ENCODE measurements at places on chromosomes 5 and 9.

- no peak for DNase-seq
These were observed 56.3 kb upstream of the EXOC3 start for GRCh38 chr5:386432-387341.

DNA sequence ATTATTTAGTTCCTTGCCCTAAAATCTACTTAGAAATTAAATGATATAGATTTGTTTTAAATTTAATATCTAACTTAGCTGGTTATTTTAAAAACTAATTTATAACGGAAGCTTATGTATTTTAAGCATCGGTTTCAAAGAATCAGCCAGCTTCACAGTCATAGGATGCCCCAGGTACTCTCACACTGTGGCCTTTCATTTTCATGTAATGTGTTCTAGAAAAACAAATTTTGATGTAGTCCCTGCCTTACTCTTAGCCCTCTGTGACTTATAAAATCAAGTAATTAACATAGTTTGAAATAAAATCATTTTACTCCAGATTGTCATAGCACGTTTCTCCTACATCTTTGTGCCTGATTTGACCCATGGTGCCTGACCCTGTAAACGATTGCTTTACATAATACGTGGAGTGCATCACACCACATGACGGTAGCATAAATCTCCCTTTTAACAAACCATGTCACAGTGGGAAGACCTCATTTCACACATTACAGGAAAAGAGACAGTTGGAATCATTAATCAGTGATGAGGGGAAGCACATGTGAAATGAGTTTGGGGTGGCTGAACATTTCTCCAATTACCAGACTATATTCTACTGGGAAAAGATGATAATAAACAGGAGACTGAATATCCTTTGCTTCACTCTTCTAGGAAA lies 731.5 kb upstream of the CDH9 start:
- DNase-seq, result no peak

DNA sequence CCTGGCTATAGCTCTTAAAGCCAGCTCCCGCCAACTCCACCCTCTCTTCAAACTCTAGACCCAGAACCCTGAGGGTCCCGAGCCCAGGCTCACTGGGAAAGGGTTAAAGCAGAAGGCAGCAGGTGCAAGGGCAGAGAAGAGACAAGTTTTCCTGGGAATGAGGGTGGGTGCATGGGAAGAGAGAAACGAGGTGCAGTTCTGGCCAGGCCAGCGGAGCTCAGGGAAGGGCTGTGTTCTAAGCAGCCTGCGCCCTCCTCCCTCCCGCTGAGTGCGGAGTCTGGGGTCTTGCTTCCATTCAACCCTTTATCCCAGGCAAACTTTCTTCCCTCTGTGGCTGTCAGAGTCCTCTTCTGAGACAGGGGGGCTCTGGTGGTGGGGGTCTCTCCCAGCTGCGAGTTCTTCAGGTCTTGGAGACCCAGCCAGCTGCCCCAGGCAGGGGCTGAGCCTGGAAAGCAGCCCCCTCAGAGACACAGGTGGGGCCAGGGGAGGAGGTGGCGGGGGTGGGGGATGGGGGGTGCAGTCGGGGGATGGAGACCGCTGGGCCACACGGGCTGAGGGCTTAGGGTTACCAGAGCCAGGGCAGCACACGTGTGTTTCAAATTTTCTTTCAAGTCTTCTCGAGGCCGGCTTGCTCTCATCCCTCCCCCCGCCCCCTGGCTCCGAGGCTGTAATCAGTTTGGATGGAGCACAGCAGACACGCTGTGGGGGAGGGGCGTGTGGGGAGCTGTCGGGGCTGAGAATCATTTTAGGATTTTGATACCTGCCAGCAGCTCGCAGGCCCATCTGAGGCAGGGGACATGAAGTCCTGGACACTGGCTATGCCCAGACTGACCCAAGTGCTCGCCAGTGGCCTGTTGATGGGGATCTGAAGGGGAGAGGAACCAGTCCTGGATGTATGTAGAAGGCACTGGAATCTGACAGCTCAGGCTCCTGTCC lies 169.6 kb upstream of the SMIM23 start:
- DNase-seq, result no peak

- DNase-seq, result no peak
These were observed 176.6 kb upstream of the SH3GL2 start for GRCh38 chr9:17402309-17402708.

DNA sequence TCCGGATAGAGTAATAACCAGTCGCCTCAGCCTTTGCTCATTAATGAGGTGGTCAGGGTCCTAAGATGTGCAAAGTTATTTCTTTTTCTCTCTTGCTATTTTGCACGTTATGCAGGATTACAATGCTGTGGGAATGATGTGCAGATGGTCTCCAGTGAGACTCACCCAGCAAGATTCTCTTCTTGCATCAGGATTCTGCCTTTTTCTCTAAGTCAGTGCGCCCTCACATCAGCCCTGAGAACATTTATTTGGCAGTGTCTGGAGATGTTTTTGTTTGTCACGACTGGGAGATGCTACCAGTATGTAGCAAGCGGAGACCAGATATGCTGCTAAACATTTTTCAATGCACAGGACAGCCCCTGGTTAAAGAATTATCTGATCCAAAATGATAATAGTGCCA lies 280.3 kb upstream of the WWC1 start:
- no peak for DNase-seq

DNA sequence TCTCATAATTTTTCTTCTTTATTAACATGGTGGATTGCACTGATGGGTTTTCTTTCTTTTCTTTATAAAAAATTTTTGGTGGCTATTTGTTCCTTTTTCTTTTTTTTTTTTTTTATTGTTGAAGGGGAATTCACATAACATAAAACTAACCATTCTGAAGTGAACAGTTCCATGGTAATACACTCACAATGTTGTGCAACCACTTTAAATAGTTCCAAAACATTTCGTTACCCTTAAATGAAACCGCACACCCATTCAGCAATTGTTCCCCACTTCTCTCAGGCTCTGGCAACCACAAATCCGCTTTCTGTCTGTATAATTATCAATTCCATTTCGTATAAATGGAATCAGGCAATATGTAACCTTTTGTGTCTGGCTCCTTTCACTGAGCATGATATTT lies 11.7 kb upstream of the SETX start:
- DNase-seq, result no peak
